ENCODE measurements at places on chromosomes 4 and X. TPM values are rescaled to one million over a fixed set of nuclear protein-coding genes. Genes with fewer than 3 reads are reported as not detected.

The DDX53 gene
- total RNA-seq, result not detected

DNA sequence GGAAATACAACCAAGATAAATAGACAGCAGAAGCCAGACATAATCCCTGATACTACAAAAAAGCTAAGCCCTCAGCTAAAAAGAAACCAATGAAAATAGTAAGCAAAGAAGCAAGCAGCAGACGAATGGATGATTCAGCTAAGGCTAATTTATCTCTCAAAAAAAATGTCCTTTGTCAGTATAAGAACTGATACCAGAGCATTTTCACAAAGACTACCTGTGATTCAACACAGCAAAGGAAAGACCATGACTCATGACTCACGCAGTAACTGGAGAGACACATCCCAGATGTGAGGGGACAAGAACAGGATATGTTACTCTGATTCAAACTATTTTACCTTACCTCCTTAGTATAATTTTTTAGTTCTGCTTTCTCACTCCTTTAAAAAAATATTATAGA is 22.7 kb upstream of the TMPRSS11F start:
- no peak for DNase-seq

The ZCCHC12 gene
- 0.20 TPM for total RNA-seq

DNA sequence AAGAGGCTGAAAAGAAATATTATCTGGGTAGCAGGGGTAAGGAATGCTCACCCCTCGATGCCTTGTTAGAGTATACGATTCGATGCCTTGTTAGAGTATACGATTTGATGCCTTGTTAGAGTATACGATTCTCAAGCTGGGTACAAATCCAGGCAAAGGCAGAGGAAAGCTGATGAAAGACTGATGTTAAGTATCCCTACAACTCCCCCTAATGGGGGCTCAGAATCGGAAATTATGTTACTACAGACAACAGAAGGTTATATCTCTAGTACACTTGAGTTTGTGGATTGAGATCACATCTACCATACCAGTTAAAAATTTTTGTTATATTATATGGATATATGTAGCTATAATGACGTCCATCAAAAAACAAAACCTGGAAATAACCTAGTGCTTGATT is 4.8 kb downstream of the LRRC66 start:
- DNase-seq, result no peak

GRCh38 chr4:121073004-121073435 is 685 bp upstream of the NDNF start:
- DNase-seq, result peak; percentile 14

- DNase-seq, result no peak
Observed at GRCh38 chr4:102692474-102692873, 68.3 kb downstream of the MANBA start.

GRCh38 chr4:138487230-138487629 is 245.1 kb upstream of the SLC7A11 start:
- DNase-seq, result no peak
